NCI-H524 (cell line): ENCODE measurements at places on chromosomes 1 and 21.

DNA sequence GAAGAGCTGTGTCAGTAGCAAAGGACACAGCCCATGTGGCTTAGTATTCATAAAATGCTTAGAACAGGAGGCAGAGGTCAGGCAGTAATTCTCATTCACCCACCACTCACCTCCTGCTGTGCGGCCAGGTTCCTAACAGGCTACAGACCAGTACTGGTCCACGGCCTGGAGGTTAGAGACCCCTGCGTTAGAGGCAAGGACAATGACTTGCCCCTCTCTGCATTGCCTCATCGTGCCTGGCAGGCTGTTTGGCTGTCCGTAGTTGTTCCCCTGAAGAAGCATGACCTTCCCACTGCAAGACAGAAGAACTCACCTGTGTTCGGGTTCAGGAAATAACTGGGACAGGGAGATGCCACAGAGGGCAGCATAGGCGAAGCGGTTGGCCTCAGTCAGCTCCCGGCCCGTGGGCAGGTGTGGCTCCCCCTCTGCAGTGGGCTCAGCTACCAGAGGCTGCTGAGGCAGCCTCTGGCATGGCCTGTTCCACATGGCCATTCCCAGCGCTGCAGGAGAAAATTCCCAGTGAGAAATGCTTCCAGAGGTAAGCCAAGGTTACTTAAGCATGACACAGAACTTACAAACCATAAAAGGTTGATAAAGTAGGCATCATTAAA, 19.3 kb downstream of the TMCO4 start:
- no peak for DNase-seq

- DNase-seq, result no peak
These were observed 70.8 kb downstream of the ADARB1 start for GRCh38 chr21:45145146-45145545.

DNA sequence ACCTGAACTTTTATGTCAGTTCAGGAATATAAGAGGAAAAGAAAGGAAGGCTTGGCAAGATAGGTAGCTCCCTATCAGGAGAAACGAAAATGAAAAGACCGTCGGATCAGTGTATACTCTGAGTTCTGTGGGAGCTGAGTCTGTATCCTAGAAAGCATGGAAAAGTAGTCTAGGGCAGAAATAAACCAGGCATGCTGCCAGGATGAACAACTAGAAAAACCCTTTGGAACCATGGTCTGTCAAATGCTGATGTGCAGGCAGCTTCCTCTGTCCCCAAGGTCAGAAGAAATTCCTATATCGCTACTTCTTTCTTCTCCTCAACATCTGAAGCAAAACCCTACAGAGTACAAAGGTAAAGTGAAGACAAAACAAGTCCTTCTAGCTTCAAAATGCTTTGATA, 268.8 kb downstream of the ST6GALNAC3 start:
- no peak for DNase-seq

DNA sequence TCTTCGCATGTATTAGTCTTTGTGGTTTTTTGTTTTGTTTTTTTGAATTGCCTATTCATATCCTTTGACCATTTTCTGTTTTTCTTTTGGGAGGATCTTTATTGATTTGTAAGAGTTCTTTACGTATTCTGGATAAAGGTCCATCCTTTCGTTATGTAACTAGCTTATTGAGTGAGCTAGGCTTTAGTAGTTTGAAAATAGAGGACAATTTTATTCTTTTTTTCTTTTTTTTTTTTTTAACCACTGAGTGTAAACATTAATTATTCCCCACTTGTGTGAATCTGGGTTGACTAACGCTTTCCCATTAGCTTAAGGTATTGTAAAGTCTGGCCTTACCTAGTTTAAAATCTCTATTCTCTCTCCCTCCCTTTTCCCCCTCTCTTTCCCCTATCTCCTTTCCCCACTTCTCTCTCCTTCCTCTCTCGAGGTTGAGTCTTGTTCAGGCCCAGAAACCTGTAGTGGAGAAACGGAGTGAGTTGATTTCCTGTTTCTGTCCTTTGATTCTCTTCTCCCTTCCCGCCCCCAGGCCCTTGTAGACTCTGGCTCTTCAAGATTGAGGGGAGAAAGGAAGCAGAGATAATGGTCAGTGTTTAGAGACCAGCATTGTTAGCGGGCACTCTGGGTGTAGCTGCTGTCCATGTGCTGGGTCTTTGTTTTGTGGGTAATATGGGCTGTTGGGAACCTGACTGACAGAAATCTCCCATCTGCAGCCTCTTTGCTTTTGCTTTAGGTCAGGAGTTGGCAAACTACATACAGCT, 1.5 kb downstream of the MORC3 start:
- peak; percentile 35 for DNase-seq

DNA sequence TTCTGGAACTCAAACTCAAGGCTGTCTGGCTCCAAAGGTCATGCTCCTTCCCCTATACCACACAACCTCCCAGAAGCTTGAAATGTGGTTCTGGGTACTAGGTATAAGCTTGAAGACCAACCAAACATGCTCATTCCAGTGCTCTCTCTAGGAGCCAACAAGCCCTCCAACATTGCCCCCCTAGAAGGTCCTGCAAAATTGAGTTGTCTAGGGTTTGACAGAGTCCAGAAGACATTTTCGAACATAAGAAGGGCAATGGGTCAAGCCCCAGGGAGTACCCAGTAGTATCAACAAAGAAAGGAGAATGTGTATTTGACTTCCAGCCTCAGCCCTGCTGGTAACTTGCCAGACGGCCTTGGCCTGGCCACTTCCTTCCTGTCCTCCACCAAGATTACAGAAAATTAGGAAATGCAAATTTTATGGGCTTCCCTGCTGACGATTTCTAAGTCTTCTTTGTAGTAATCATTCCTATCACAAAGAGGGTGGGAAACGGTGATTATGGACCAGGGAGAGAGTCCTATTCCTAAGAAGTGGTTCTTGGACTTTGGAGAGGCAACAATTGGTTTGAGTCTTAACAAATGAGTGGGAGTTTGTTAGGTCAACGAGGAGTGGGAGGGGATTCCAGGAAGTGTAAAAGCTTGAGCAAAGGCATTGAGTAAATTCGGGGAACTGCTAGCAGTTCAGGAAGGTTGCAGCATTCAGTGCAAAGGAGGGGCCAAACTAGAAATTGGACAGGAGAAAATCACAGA, 18.7 kb upstream of the SLAMF1 start:
- no peak for DNase-seq

DNA sequence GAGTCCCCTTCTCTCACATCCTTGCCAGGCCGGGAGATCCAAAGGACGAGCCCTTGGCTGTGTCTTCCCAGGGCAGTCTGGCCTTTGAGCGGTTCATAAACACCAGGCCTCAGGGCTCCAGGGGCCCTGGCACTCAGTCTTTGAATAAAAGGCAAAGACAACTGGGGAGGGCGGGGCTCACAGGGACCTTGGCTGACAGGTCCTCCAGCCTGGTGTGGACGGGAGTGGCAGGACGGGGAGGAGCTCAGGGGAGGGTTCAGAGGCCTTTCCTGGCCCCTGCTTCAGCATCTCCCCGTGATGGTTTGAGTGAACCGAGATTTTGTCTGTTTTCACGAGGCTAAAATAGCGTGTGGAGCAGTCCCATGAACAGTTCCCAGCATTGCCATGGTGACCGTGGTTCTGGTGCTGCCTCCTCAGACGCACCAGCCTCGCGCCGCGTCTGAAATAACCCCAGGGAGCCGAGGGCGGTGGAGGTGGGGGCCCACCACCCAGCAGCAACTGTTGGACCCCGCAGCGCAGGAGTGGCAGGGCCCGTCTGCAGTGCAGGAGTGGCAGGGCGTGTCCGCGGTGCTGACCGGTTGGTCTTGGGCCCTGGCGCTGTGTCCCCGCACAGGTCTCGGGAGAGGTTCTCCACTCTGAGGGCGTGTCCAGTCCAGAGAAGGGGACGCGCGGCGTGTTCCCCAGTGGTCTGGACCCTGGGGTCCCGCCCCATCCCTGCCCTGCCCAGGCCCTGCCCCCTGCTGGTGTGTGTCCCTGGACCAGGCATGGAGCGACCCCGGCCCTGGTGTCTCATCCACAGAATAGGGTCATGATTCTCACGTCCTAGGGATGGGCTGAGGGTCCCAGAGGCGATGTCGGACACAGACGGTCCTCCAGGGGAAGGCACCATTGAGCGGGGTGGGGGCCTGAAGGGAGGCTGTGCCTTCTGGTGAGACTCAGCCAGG, 7.1 kb upstream of the PRKCZ start:
- DNase-seq, result no peak

GRCh38 chr1:32496127-32496526, 31.3 kb downstream of the ZBTB8B start:
- no peak for DNase-seq

- no peak for DNase-seq
These were observed 256.9 kb downstream of the GPATCH2 start for GRCh38 chr1:217373761-217374701.

DNA sequence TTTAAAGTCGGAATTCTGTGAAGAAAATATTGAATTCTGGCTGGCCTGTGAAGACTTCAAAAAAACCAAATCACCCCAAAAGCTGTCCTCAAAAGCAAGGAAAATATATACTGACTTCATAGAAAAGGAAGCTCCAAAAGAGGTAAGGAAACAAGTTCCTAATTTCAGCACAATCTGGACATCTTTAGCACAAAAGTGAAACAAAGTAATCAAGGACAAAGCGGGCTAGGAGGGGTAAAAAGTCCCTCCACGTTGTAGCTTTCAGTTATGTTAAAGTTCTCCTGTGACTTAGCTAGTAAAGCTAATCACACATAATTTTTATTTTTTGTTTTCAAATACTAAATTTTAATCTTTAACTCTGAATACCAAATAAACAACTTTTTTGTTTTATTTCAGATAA, 2.2 kb downstream of the RGS2 start:
- DNase-seq, result no peak
